ENCODE measurements at places on chromosomes 1 and 21.

GRCh38 chr1:20182415-20182814 lies 3.5 kb upstream of the UBXN10 start:
- no peak for DNase-seq

DNA sequence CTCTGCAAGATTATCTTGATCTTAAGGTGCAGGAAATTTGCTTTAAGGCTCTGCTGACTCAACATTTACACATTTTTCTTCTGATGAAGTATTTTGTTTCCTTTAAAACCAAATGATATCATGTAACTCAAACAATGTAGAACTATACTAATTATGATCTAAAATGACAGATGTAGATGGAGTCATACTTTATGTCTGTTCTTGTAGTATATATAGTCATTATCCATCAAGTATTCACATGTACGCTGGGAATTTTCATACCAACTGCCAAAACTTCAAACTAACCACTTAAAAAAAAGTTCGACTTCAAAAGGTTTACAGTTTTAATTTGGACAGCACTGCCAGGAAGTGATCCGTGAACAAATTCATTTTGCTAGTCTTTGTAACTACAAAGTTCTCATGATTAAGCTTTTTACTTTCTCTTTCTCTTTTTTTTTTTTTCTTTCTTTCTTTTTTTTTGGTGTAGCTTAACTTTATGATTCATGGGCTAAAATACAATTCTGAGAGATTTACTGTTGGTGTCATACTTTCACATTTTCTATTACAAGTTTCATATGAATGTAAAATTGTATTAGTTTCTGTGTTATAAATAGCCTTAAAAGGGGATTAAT lies 509.0 kb upstream of the CXADR start:
- no peak for DNase-seq

- no peak for DNase-seq
These were observed 19.3 kb upstream of the KLHDC8A start for GRCh38 chr1:205375835-205376545.

DNA sequence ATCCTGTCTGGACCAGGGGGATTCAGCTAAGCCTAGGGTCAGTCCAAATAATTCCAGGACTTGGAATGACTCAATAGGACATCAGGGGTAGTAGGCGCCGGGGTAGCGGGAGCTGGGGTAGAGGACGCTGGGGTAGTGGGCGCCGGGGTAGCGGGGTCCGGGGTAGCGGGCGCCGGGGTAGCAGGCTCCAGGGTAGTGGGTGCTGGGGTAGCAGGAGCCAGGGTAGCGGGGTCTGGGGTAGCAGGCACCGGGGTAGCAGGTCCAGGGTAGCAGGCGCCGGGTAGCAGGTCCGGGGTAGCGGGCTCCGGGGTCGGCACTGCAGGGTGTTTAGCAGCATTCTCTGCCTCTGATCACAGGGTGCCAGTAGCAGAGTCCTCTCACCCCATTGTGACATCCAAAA lies 248.9 kb downstream of the KCNJ6 start:
- no peak for DNase-seq

DNA sequence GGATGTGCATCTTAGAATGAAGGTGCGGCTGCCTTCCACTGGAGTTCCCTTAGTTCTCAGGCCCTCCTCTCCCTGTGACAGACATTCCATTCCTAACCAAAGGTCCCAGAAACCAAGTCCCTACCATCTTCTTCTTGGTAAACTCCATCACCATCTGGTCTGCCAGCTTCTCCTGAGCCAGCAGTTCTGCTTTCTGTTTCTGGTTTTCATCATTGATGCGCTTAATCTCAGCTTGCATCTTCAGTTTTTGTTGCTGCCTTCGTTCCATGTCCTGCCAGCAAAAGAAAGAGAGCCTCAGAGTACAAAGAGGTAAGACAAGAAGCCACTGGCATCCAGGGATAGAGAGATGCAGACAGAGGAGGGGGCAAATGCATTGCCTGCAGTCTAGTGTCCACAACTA lies 18.0 kb upstream of the VSIG8 start:
- DNase-seq: no peak

DNA sequence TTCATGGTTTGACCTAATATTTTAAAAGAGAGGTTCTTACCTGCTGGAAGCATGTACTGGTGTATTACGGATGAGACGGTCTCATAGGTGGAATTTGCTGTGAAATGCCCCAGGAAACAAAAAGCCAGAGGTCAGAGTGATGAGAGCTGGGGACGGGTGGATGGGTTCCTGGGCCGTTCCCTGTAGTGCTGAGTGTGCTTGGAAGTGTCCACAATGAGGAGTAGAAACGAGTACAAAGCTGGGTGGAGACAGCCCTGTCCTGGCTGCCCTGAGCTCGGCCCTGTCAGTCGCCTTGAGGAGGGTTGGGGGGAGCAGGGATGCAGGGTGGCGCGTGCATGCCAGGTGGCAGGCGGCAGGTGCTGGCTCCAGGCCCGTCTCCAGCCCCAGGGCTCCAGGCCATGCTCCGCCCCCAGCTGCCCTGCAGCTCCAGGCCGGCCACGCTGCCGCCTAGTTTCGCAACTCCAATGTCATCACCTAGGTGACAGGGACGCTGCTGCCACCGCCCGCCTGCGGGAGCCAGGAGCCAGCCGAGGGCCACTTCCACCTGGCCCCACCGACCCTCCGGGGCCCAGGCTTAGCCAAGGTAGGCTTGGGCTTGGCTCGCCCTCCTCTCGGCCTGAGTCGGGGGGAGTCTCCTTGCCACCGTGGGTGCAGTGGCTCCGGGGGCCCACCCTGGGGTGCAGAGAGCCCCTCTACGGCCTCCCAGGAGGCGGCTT lies 16.4 kb downstream of the TP73 start:
- DNase-seq: no peak

- no peak for DNase-seq
These were observed 67.9 kb upstream of the DMRTA2 start for GRCh38 chr1:50491142-50491541.

- no peak for DNase-seq
These were observed 660 bp upstream of the RD3 start for GRCh38 chr1:211492511-211493132.

- DNase-seq: no peak
These were observed 1.8 kb downstream of the C2CD2 start for GRCh38 chr21:41951876-41952567.

DNA sequence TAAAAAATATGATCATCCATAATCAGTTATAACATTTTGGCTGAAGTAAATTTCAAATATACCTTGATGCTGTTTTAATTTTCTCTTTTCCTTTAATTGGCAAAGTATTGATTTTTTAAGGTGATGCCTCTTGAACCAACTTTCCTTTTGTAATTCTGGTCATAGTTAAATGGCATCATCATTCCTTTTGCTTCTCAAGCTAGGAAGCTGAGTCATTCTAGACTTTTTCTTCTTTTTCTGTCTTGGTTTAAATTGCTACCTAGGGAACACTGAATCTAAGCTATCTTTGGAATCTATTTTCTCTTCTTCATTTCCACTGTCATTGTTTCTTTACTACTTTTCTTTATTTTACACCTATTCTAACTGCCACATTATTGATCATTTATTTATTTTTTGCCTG lies 162.7 kb downstream of the HMCN1 start:
- no peak for DNase-seq

- DNase-seq: no peak
These were observed 53.9 kb downstream of the LAMC2 start for GRCh38 chr1:183239793-183240525.

DNA sequence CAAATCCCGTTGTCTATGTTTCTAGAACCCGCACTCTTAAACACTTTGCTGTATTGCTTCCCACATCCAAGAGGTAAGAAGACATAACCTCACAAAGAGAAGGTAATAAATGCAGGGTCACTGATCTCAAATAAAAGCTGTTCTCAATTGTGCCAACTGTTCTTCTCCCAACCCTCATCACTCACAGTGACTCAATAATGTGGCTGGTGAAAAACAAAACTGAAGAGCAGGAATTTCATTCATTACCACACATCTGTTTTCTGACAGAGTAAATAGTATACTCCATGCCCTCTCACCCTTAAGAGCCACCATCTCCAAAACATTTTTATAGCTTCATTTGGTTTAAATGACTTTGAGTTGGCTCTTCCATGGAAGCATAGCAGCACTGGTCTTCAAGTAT lies 6.2 kb upstream of the ERICH3 start:
- DNase-seq: no peak

DNA sequence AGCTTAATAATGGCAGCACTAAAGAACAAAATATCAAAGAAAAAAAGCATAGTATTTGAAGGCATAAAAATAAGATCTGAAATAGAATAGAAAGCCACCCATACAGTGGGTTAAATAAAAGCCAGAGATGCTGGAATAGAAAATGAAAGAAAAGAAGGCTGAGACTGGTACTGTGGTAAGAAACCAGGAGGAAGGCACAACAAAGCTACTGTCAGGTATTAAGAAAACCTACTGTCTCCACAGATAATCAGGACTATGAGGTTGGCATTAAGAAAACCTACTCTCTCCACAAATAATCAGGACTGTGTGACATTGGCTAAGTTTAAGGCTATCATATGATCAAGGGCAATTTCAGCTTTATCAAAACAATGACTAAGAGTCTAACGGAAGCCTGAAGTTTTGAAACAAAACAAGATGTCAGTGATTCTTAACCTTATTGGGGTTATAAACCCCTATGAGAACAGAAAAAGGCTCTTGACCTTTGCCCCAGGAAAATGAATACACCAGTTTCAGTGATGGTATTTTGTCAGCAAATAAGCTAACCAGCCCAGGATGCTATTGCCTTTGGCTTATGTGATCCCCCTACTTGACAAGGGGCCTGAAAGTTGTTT lies 24.4 kb downstream of the MCOLN2 start:
- no peak for DNase-seq

DNA sequence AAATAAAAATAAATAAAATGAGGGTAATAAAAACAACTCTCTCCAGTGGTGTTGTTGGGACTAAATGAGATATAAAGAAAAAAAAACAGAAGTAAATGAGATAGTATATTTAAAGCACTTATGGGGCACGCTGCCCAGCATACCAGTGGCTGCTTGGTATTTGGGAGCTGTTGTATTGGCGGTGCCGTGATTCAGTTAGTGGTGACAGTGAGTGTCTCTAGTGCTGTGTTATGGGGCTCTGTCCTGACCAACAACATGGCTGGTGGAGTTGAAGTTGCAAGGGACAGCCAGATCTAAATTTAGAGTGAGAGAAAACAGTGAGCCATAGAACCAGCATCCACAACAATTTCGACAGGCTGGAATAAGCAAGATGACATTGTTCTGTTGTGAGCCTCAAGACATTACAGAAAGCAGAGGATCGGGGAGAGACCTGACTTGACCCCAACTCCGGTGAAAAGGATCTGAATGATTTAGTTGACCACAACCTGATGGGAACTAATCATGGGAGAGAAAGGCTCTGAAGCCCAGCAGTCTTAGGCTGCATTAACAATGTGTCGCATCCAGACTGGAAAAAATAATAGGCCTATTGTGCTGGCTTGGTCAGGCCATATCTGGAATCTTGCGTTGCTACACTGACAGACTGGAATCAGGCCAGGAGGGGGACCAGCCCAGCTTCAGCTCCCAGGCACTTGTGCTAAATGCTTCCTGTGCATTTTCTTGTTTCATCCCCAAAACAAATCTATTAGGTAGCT lies 2.4 kb upstream of the MFSD2A start:
- DNase-seq: no peak

- no peak for DNase-seq
These were observed 6.2 kb downstream of the PRMT2 start for GRCh38 chr21:46641656-46642055.

- no peak for DNase-seq
These were observed 674 bp upstream of the ATXN7L2 start for GRCh38 chr1:109482791-109483671.

DNA sequence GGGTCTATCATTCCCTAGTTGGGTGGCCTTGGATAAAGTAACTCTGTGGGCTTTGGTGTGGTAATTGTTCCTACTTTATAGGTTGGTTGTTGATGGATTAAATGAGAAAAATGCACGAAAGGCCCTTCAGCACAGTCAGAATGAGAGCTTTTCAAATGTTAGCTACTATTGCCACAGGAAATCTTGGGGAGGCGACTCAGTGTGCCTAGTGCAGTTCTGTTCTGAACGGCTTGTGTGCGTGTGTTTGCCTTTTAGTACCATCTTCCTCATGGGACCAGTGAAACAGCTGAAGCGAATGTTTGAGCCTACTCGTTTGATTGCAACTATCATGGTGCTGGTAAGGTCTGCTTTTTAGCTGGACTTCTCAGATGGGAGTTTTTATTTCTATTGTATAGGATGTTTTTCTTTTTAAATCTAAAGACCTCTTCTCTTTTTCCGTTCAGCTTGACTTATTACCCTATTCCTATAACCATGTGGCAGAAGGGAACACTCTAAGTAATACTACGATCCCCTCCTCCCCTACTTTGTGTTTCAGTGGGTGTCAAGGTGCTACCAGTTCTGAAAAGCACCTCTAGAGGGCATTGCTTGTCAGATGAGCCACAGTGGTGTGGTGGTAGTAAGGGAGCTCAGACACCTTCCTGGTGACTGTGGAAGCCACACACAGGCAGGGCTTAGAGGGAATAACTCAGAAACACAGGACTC lies 9.2 kb downstream of the SFT2D2 start:
- no peak for DNase-seq

GRCh38 chr1:30683699-30684098 lies 39.7 kb downstream of the MATN1 start:
- DNase-seq: no peak

DNA sequence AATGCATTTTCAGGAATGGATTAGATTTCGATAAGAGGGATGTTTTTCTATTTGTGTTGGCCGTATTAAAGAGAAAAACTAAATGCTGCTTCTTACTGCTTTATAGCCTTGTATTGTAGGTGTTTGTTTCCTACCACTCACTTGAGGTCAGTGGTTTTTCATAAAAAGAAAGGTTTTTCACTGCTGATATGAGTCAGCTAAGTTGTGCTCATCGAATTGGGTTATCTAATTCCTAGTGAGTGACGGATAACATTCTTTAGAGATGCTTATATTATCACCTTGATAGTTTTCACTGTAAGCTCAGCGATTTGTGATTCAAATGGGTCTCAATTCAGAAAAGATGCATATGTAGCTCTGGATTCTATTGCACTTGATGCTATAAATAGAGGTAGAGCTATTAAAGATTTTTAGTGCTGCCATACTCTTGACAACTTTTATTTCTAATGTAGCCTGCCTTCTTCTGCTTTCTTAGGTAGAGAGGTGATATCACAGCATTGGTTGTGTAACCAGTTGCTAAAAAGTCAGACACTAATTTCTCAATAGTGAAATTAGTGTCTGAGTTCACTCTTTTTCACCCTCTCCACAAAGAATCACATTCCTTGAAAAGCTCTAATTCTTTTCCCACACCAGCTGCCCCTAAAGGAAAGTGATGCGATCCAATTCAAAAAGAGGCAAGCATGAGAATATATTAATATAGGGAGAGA lies 180.0 kb downstream of the RASAL2 start:
- DNase-seq: no peak

- no peak for DNase-seq
These were observed 48.4 kb downstream of the B3GALT5 start for GRCh38 chr21:39661121-39661520.

DNA sequence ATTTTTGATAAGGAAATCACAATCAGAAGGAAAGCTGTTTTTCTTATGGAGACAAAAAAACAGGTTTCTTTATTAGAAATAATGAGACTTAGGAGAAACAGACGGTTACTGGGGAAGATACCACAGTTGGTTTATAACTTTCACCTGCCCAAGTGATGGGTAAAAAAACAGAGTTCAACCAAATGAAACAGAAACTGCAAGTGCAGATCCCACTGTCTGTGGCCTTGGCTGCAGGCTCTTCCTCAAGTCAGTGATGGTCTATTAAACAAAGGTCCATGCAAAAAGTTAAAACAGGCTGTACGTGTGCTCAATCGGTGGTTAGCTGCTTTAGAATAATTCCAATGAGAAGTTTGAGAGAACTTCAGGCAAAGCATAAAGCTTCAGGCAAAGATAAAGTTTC lies 112.1 kb upstream of the NEGR1 start:
- no peak for DNase-seq
